Activated CD8-positive, alpha-beta T cell treated with anti-CD3 and anti-CD28 coated beads, Interleukin-2, amount 10 ng/mL, durations not matched to agents 7 days and 5 days (primary cell): ENCODE measurements at places on chromosomes 7 and 10.

DNA sequence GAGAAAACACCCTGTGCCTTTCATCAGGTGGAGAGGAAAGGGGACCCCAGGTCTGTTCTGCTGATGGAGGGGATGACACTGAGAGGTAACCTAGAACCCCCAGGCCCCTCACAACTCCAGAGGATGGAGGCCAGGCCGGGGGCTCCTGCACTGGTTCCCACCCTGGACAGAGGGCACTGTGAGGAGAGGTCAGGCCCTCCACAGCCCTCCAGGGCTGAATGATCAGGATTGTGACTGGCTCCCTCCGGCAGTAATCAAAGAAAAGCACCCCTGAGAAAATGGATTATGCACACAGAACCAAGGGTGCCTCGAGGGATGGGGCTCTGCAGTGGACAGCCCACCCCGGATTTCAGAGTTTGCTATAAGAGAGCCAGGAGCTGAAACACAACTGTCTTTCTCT is 502.8 kb downstream of the TCERG1L start:
- no peak for DNase-seq

DNA sequence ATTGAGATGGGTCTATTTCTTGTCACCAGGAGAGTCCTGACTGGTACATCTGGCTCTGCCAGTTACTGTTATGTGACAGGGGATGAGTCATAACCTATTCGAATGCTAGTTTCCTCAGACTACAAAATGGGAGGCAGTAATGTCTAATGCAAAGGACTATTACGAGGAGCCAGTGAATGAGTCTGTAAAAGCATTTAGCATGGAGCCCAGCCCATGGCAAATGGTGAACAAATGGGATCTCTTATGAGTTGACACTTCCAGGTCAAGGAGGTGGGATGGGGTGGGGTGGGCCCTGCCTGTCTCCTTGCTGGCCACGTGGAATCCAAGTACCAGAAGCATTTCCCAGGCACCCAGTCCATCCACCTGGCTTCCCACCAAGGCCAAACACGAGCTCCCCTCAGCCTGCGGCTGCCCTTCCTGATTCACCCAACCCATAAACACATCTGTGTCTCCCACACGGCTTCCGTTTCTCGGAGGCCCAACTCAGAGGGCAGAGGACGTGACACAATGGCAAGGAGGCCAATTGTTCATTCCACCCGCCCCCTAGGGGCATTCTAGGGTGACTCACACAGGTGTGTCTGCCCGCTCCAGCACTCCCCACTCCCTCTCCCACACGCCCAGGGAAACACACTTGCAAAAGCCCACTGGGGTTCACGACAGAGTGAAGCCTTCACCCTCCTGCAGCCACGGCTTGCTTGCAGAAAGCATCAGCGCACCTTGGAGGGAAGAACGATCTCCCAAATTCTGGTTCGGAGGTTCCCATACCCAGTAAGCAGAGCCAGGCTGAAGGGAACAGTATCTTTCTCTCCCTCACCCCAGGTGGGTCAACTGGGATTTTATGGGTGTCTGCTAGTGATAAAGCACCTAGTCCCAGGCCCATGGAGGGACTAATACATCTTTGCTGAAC is 109.8 kb downstream of the SH3PXD2A start:
- DNase-seq = peak; percentile 55

DNA sequence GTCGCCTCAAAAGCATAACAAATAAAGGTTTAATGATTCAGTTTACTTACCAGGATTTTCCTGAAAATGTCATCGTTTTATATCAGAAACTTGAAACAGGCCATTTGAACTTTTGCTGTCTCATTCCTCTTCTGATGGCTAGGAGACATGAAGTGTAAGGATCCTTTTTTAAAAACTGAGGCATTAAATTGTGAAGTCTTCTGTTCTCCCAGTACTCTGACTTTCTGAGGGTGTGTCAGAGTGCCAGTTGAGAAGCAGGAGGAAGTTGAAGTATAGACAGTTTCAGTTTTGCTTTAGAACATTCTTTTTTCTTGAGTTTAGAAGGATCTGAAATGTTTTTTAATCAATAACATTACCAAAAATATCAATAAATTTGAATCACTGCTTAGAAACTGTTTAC is at the start of gene SAMD9L:
SAMD9L (minus strand) TSS at position 242 of the 400 bp plus-strand sequence. CDS start 12,414 bp downstream, outside the sequence.
- DNase-seq = peak; percentile 37

- DNase-seq = no peak
These were observed 18.7 kb downstream of the TBC1D12 start for GRCh38 chr10:94420998-94421528.

DNA sequence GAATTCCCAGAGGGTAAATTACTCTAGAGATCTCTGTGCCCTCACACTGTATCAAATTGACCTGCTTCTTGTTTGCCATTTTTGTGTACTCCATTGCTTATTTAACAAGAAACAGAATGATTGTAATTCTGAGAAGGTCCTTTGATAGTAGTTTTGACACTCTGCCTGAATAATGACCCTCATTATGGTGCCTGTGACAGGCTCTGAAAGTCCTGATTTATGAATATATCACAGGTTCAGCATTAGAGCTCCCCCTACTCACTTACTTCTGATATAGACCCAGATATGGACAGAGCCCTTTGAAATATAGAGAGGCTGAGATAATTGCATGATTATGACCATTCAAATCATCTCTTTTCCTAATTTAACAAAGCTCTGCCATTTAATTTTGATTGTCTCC is 465.2 kb downstream of the MDFIC start:
- no peak for DNase-seq

DNA sequence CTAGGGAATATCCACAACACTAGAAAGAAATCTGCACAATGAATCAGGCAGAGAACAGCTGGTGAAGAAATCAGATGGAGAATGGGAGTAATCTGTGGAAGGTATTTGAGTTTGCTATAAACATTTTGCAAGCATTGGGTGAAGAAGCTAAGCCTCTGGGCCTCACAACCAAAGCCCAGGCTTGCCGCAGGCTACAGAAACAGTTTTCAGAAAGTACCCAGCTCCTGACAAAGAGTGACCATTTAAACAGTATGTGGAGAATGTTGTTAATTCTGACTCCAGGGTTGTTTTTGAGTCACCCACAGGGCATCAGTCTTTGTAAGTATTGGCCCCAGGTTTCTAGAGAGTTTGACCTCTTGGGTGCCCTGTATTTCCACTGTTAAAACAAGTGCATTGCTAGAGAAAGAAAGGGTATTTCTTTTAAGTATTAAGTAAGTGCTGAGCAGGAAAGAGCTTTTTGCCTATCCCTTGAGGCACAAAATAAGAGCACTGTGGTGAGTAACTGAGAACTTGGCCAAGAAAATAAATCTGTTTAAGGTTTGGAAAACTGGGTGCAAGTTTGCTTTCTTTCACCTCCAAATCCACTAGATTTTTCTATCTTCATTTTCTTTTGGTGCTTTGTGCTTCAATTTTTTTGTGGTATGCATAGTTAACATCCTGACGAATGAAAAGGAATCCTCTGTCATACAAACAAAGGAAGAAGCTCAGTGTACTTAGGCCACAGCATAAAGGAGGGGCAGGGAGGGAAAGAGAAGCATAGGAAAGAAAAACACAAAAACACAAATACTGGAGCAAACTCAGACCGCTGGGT is 691.8 kb downstream of the SUGCT start:
- no peak for DNase-seq

DNA sequence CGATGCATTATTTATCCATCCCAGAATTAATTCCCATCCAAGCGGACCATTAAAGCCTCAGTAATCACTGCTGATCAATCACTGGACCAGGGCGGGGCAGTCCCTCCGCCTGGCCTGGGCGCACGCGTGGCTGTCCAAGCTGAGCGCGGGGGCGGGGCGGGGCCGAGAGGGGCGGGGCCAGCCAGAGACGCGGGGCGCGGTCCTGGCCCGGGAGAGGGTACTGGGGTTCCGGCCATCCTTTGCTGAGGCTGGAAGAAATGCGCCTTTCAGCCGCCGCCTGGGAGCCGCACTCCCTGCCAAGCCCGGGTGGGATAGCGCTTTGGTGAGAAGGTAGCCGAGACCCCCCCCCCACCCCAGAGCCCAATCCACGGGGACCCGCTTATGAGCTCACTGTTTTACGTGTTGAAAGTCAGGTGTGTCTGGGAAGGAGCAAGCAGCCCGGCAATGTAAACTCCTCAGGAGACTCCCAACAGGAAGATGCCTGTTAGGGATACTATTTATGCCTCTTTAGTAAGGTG is at the start of gene ARHGAP22:
ARHGAP22 (minus strand) TSS at position 83 of the 518 bp plus-strand sequence. CDS start 277 bp downstream, outside the sequence.
- no peak for DNase-seq

DNA sequence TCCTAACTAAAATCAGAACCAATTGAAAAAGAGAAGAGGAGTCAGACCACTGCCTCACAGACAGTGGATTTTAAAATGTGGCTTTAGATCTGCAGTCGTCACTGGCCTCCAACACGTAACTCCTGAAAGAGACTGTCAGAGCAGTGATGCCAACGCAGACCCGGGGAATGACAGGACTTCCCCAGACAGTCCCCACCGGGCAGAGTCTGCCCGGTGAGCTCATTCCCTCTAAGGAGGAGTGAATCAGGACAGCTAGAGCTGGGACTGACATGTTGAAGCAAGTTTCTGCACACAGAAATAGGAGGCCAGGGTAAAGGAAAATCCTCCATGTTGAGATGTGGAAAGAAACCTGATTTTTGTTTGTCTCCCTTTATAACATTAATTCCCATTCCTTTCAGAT is 105.0 kb downstream of the TES start:
- DNase-seq = no peak

- no peak for DNase-seq
These were observed 38.4 kb downstream of the ZNF518A start for GRCh38 chr10:96168546-96168945.

DNA sequence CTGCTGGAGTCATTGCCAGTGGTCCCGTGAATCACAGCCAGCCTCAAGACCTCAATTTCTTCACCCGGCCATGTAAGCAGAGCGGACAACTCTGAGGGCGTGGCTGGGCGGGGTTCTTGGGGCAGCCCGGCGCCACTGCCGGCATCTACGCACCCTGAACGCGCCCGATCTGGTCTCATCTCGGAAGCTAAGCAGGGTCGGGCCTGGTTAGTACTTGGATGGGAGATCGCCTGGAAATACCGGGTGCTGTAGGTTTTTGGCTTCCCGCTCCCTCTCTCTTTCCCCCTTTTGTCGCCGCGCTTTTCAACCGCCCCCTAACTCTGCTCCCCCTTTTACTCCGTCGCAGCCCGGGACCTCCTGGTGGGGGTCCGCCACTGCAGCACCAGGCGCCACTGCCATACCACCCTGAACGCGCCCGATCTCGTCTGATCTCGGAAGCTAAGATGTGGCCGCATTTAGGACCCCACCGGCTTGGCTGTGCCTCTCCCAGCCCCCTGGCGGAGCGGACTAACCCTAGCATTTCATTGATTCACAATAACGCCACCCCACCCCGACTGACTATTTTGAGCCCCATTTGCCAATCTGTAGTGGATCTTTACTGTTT is 25.3 kb downstream of the GARIN1A start:
- peak; percentile 74 for DNase-seq

- no peak for DNase-seq
These were observed 56.4 kb upstream of the PLPP4 start for GRCh38 chr10:120400601-120401000.

DNA sequence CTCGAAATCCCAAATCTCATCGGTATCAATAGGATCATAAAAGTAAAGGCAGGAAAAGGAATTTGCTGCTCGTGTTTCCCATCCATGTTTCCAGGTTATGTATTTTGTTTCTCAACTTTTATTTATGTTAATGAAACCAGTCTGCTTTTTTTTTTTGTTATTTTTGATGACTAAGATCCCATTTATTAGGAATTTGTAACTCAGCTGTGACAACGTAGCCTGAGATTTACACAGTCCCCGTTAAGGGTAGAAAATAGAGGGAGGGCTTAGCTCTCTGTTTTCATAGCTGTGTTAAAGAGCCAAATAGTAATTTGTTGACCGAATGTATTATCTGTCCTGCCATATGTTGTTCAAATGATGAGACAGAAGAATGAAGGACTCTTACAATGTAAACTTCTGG is 164.0 kb downstream of the MGMT start:
- no peak for DNase-seq

DNA sequence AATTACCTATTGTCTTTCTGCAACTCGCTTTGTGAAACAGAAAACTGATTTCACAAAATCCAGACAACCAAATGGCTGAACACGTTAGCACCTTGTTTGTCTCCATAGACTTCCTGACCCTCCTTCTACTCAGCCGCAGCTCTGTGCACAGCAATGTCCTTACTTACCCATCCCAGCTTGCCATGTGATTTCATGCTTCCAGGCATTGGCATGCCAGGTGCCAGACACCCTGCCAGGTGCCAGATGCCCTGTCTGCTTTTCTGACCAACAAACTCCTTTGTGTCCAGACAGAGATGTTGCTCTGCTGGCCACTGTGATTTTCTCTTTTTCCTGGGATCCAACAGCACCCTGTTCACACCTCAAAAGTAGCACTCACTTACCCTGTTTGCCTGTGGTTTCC is 16.1 kb upstream of the FAM170B start:
- DNase-seq = no peak

- DNase-seq = no peak
These were observed 60.0 kb downstream of the CHN2 start for GRCh38 chr7:29254591-29254990.

DNA sequence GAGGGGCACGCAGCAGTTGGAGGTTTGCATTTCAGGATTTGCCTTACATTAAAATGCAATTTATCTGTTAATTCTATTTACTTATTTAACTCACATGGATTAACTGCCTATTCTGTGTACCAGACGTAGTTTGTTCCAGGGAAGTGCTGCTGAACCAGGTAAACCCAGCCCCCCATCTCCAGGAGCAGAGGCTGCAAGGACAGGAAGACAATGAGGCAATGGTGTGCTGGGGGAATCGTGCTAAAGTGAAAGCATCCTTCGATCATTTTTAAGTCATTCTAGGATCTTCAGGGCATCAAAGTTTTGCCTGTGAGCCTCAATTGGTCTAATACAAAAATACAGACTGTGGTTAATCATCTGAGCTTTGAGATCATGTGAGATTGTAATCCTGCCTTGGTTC is 166.4 kb downstream of the DNAJB6 start:
- DNase-seq = peak; percentile 43

- DNase-seq = no peak
These were observed 201.0 kb upstream of the IMMP2L start for GRCh38 chr7:111763221-111763801.

- no peak for DNase-seq
These were observed 97.5 kb downstream of the UBE2H start for GRCh38 chr7:129855234-129855673.

DNA sequence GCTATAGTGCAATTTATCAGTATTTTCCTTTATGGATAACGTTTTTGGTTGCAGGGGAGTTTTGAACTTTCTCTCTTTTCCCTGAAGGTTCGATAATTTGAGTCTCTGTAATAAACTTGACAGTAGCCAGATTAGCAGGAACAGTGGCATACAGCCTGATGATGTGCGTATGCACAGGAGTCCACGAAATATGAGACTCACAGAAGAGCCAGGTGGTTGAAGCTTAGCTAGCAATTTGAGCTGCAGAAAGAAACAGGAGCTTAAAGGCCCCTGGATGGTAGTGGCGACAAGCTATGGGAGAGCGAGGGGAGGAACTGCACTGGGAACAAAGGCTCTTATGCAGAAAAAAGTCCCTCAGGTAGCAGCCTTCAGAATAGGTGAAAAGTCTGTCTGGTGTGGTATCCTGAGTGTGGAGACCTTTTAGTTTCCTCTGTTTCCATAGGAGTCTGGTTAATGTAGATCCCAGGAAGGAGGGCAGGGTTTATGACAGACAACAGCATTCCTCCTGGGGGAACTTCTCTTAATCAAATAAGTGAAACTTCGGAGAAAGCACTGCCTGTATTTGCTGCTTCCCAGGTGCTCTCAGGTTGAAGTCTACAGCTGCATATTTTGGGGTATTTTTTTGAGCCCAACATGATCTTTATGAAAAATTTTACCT is 32.7 kb downstream of the FANK1 start:
- no peak for DNase-seq
